ENCODE measurements at places on chromosomes 5 and 9.

- DNase-seq = no peak
Measured at GRCh38 chr5:132639706-132640130, 18.3 kb upstream of the IL13 start.

GRCh38 chr9:35700031-35700430, 10.3 kb upstream of the TPM2 start:
- DNase-seq = no peak

- DNase-seq = peak; percentile 24
Measured at GRCh38 chr5:179817890-179818745, 2.6 kb upstream of the SQSTM1 start.

- no peak for DNase-seq
Measured at GRCh38 chr9:137411645-137412380, 11.1 kb downstream of the EXD3 start.

DNA sequence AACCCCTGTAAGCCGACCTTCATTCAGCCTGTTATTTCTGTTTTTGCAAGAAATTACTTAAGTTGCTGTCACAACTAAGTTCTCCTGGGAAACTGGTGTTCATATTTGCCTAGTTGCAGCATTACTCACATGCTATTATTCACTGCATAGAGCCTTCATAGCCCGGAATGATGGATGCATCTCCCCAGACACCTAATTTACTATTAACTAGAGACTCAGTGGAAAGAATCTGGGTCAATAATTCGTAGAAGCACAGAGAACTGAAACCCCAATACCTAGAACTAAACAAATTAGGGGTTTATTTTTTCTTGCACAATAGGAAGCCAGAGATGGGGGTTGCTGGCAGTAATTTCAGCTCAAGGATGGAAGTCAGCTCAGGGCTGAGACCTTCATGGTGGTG, 45.7 kb upstream of the FAM170A start:
- DNase-seq = no peak

- DNase-seq = no peak
Measured at GRCh38 chr5:159533197-159533596, 202.9 kb upstream of the IL12B start.

DNA sequence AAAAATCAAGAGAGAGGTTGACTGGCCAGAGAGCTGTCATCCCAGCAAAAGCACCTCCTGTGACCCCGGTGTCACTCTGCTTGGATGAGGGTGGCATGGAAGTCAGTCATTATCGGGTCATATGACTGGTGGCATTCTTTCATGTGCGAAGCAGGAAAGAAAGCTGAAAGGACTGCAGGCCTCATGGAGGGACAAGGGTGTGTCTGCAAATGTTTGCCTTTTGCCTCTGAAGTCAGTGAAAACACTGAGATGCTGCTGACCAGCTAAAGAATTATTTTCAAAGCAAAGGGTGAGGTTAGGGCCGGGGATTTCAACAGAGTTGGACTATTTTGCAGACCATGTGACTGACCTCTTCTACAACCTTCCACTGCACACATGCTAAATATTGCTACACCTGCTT, 298.3 kb downstream of the CSNK1G3 start:
- no peak for DNase-seq

DNA sequence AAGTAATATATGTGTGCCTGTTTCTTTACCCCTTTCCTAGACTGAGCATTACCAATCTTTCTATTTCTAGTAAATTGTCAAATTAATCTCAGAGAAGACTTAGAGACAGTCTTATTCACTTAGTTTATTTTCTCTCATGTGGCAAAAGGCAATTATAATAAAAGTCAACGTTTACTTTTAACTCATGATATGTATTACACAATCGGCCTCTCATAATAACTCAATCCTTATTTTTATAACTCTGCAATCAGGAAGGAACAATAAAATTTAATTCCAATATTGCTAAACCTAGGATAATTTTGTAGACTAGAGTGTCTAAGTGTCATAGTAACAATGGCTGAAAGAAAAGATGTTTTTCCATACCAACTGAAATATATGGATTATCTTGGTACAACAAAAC, 214.6 kb downstream of the PDE4D start:
- DNase-seq = no peak

DNA sequence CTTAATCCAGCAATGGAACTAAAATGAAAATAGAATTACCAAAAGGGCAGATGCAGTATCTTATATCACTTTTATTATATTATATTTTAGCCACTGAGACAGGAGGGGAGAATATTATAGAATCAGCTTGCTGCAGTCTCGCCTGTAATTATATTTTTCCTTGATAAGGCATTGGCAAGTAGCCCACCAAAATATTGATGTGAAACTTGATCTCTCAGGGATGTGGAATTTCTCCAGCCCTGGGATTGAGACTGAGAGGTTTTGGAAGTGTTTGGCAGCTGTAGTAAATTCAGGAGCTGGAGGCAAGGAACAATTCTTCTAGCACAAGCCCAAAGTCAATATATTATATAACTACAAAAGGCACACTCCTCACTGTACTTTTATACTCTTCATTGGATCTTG, 142.1 kb upstream of the ADAMTSL1 start:
- no peak for DNase-seq

DNA sequence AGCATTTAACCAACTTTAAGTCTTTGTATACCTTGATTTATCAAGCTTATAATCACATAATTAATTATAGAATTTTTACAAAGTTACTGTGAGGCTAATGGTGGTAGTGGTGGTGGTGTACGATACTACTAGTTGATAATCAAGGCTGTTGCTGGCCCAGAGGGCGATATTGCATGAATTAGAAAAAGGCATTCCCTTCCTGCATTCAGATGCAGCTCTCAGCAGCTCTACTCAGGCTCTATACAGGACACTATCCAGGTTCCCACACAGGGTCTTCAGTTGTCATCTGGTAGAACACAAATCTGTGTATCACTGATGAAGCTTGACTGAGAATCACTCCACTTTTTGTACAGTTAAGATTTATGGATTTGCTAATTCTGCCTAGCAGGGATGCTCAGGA, 562.8 kb upstream of the C9orf72 start:
- no peak for DNase-seq

DNA sequence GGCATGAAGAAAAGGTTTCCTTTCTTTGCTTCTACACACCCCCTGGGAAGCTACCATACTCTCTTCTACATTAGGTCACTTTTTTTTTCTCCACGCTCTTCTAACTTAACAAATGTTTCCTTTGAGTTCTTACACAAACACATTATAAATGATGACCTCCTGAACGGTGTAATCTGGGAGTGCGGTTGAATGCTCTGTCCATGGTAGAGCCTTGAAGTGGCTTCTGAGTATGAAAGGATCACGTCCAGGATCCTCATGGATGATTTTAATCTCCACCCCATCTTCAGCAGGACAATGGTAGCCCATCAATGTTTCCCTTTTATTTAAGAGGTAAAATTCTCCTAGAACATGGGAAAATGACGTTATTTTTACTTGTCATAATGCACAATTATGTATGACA, 587.3 kb downstream of the SEMA5A start:
- DNase-seq = no peak

Measured in inflammatory macrophage treated with lipopolysaccharide for 4 hours (primary cell).